ENCODE measurements at places on chromosomes 1 and 21.

- no peak for DNase-seq
Measured at GRCh38 chr1:109772658-109773202, 9.0 kb upstream of the EPS8L3 start.

DNA sequence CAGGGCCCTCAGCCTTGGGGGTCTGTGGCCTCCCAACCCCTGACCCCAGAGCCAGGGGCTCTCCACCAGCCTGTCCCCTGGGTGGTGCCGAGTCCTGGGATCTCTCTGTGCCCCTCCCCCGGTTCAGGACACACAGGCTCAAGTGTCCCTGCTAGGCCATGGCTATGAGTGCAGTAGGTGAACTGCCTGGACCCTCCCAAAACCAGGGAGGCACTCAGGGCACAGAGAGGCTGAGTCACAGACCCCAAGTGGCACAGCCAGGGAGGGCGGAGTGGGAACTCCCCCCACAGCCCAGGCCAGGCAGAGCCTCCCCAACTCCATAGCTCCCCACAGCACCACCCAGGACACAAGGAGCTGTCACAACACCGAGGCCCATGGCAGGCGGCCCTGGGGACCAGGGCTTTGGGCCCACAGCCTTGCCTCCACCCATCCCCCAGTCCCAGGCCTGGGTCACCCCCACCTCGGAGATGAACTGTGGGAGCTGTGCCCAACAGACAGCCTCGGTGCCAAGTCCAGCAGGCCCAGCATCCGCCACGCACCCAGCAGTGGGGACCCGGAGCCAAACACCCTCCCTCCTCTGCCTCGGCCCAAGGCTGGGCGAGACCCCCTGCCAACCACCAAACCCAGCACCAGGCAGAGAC, 3.2 kb downstream of the DVL1 start:
- no peak for DNase-seq

DNA sequence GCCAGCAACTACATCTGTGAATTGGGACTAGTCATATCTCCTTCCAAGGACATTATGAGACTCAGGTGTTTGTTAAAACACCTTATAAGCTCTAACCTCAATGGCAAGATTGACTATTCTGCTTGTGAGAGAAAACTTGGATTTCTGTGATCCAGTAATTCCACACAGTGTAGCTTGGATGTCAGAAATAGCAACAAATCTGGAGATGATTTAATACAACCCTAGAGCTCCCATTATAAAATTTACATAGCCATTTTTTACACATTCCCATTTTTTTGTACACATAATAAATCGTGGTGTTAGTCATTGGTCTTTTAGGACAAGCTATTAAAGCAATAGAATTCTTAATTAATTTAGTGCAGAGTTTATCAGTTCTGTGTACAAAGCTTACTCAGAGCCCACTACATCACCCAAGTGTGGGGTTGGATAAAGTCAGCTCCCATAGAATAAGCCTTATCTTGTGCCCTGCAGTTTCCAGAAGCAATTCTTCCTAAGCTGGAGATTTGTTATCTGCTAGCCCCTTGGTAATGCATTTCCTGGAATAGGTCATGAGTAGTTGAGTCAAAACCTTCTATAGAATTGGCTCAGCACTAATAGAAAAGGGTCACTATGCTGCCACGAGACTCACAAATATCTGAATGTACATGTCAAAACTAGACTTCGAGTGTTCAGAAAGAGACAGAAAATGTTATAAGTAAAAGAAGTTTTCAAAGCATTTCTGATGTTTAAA, 434.0 kb upstream of the RUNX1 start:
- DNase-seq, result no peak

- DNase-seq, result no peak
Measured at GRCh38 chr1:228259368-228259894, 51.6 kb downstream of the OBSCN start.

DNA sequence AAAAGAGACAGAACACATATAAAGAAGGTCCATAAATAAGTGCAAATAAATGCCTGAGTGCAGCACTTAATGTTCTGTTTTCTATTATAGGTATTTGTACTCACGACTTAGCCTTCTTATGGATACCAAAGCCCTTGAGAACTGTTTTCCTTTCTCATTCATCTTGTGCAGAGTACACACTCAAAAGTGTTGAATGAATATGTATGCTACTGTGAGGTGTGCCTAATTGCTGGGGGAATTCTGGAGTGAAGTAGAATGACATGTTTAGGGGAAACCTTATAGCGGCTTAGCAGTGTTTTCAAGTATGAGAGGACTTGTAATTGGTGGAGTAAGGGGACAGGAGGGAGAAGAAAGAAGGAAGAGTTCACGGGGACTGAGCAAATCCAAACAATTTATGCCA, 157.6 kb downstream of the CACNA1E start:
- no peak for DNase-seq

- DNase-seq, result no peak
Measured at GRCh38 chr1:52919051-52919722, 2.4 kb downstream of the ECHDC2 start.

- DNase-seq, result no peak
Measured at GRCh38 chr1:42221456-42221855, 56.9 kb upstream of the GUCA2A start.

GRCh38 chr1:226722240-226722900, 16.7 kb downstream of the ITPKB start:
- no peak for DNase-seq

GRCh38 chr1:243323491-243323890, 67.7 kb downstream of the SDCCAG8 start:
- peak; percentile 33 for DNase-seq

DNA sequence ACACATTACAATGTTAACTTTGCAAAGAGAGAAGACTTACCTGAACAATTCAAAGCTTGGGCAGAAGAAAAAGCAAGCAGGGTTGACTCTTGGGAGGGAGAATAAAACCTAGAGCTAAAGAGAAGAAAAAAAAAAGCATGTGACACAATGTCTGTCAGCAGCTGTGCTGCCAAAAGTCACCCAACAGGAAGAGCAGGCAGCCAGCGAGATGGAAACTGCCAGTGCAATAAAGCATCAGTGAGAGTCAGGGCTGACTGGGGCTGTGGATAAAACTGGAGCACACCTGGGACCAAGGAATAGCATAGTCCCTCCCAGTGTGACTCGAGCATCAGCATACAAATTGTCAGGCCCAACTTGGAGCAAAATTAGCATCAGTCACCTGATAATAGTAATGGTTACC, 65.0 kb upstream of the SLC22A15 start:
- DNase-seq, result no peak

DNA sequence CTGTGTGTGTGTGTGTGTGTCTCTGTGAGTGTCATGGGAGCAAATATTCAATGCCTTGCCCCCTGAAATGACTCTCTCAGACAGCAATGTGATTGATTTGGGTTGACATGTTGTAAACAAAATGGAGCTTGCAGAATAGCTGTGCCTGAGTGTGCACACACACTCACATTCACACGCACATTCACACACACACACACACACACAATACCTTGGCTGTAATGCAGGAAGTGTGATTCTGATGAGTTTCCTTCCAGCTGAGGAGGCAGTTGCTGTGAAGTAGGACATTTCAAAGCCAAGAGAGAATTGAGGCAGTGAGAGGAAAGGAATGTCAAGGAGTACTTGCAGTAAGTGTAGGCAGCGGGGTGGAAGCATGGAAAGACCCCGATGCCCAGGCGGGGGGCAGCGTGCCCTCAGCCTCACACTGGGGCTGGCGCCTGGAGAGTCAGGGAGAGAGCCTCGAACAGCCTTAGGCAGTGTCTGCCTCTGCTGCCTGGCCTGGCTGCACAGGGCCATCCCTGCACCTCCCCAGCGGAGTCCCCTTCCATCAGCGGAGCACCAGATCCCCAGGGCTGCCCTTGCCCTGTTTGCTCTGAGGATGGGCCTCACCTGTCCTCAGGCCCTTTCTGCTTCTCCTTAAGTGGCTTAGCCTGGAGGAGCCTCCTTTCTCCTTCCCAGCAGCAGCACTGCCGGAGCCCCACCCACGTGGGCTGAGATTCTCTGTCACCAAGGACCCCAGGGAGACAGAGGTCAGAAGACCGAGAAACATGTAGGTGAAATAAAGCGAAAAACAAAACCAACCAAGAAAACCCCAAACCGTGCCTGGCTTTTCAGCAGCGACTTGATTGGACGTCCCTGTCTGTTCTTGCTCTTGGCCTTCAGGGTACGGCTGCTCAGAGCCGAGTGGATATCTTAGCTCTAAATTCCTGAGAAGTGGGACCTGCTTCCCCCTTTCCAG, 9.2 kb downstream of the VASH2 start:
- DNase-seq, result no peak

DNA sequence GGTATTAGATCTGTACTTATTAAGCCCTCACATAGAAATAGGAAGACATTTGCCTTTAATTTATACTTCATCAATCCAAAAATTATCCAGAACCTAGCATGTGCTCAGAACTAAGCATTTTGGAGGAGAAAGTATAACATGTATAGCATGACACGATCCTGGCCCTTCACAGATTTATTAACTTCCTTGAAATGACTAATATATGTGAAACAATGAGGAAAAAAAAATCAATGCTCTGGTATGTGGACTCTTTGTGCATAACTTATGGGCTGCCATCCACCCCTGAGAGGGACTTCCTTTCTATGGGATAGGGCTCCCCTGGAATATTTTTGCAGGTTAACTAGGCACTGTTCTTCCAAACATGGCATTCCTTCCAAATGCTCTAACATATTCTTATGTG, 36.6 kb downstream of the CCDC185 start:
- no peak for DNase-seq

GRCh38 chr1:92795166-92795565, 10.3 kb upstream of the EVI5 start:
- peak; percentile 9 for DNase-seq

GRCh38 chr1:246893191-246893939, 38.4 kb downstream of the AHCTF1 start:
- DNase-seq, result no peak

GRCh38 chr1:3312898-3313575, 141.4 kb upstream of the ARHGEF16 start:
- DNase-seq, result peak; percentile 94

DNA sequence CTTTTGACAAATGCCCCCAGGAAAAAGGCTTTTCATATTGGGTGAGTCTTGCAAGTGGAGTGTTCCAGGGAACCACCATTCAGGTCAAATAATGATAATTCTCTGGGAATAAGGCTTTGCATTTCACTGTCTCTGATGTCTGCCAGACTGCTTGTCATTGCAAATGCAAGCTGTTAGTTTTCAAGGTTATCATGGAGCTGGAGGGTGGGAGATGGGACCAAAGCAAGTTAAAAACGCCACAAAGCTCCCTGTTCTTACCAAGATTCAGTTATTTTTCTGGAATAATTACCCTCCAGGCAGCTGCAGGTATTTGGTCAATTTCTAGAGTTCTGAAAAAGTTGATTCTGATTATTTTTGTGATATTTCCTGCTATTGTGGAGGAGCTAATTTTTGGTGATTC, 210.1 kb downstream of the GPR52 start:
- no peak for DNase-seq

GRCh38 chr1:32894019-32894600, 7.1 kb downstream of the TMEM54 start:
- no peak for DNase-seq

DNA sequence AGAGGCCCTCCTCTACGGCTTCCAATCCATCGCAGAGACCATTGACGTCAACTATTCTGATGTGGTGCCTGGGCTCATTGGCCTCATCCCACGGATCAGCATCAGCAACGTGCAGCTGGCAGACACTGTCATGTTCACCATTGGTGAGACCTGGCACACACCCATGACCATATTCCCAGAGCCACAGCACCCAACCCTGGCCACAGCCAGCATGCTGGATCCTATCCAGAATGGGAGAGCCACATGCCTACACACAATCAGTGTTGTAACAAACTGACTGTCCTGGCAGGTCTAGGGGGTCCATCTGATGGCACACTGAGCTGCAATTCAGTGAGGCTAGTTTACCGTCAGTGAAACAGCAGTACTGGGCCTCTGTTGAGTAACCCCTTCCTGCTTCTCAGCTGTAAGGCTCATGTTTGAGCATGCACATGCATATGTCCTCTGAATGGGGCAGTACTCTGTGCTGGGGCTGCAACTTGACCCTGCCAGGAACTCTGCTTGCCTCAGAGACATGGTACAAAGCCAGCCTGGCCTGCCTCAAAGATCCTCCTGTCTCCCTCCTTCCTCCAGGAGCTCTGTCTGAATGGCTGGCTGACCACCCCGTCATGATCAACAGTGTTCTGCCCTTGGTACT, 10.8 kb downstream of the IPO13 start:
- no peak for DNase-seq

DNA sequence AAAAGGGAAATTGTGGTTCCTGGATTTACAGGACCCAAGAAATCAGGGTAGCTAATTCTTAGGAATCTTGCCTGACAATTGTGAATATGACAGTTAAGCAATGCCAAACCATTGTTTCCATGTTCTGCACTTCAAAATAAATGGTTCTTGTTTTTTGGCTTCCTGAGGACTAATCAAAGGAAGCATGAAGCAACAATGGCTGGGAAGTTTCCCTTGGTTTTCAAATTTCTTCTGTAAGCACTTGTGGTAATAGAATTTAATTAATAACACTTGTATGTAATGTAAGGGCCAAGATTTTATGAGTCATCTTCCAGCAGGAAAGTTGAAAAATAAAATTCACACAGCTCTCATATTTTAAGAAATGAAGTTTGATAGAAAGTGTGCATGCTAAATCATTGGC, 31.7 kb downstream of the JAM2 start:
- DNase-seq, result no peak

GRCh38 chr1:156402331-156403020, 33.5 kb downstream of the RHBG start:
- no peak for DNase-seq

GRCh38 chr1:24341260-24341659, 22.1 kb downstream of the GRHL3 start:
- no peak for DNase-seq

- DNase-seq, result no peak
Measured at GRCh38 chr1:68093737-68094136, 43.3 kb upstream of the DIRAS3 start.

DNA sequence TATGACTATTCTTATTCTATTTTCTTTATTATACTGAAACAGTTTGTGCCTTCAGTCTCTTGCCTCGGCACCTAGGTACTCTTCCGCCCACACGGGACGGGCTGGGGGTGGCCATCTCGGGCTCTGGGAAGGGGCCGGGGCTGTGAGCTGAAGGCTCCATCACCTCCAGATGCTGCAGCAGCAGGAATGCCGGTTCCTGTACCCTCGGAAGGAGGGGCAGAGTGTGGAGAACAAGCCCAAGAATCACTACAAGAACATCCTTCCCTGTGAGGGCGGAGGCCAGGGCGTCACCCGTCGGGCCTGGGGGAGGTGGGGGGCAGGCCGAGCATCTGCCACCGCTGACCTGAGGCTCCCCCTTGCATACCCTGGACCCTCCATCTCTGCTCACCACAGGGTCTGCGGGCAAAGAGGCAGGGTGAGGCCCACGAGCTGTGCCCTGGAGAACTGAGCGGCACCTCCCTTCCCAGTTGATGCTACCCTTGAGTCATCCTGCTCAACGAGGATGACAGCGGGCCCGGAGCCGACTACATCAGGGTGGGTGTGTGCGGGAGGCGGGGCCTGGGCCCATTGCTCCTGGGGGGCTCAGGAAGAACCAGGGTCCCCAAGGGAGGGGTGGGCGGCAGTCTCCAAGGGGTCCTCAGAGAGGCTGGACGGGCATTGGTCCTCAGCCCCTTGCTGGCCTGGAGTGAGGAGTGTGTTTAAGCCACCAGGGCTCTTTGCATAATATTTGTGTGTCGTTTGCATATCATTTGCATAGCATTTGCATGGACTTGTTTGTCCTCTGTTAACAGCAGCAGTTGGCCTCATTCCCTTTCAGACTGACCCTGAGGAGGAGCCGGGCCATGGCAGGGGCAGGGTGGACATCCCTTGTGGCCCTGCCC, 7.5 kb downstream of the RNF223 start:
- no peak for DNase-seq
